NCI-H146 (cell line): ENCODE measurements at places on chromosomes 13 and 19.

- no peak for DNase-seq
These were observed 520.1 kb downstream of the SUCLA2 start for GRCh38 chr13:47480951-47481350.

GRCh38 chr13:109509154-109509900, 277.1 kb downstream of the IRS2 start:
- DNase-seq: no peak

- no peak for DNase-seq
These were observed 8.7 kb downstream of the BRD4 start for GRCh38 chr19:15323496-15324235.

- DNase-seq: no peak
These were observed 2.2 kb upstream of the TMEM86B start for GRCh38 chr19:55230780-55231179.
